Stimulated activated CD8-positive, alpha-beta memory T cell treated with anti-CD3 and anti-CD28 coated beads, Interleukin-4, amount 100 ng/mL, for 4 hours (primary cell): ENCODE measurements at places on chromosomes 6 and 20.

GRCh38 chr6:2194643-2195042 is 50.8 kb downstream of the GMDS start:
- DNase-seq, result no peak

GRCh38 chr6:80376411-80376810 is 269.9 kb downstream of the BCKDHB start:
- DNase-seq, result no peak

DNA sequence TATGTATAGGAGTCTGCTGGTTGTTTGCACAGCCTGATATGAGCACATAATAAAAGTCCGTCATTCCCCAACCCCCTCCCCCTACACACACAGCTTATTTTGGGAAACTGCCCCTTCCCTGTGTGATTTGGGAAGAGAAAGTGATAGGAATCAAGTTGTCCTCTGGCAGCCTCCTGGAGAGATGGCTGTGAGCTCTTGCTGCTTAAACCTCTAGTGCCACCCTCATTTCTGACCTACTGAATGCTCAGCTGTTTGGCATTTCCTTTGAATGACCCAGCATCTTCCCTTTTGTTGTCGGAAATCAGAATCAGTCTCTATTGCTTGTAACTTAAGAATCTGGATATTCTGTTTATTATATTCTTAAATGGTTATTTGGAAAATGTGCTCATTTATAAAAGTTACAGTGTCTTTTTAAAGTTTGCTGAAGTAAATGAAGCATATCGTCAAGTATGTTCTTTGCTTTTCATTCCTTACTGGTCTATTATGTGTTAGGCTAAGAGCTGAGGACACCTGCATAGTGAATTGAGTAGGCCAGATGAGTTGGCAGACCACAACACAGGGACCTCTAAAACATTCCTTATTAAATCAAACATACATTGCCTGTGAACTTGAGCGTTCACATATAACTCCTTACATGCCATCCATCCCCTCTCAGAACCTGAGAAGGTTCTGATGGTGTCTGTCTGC is 5.5 kb downstream of the RWDD2A start:
- no peak for DNase-seq

GRCh38 chr6:35014341-35014740 is 125.3 kb downstream of the ANKS1A start:
- DNase-seq, result no peak
